NCI-H526 treated with DMSO at 0.1 percent for 48 hours (cell line): ENCODE measurements at places on chromosomes 2 and 18.

GRCh38 chr2:88159955-88160415 lies 10.2 kb upstream of the THNSL2 start:
- peak; percentile 53 for DNase-seq

- DNase-seq, result peak; percentile 3
Measured at GRCh38 chr18:24488824-24489493, 28.5 kb downstream of the HRH4 start.

DNA sequence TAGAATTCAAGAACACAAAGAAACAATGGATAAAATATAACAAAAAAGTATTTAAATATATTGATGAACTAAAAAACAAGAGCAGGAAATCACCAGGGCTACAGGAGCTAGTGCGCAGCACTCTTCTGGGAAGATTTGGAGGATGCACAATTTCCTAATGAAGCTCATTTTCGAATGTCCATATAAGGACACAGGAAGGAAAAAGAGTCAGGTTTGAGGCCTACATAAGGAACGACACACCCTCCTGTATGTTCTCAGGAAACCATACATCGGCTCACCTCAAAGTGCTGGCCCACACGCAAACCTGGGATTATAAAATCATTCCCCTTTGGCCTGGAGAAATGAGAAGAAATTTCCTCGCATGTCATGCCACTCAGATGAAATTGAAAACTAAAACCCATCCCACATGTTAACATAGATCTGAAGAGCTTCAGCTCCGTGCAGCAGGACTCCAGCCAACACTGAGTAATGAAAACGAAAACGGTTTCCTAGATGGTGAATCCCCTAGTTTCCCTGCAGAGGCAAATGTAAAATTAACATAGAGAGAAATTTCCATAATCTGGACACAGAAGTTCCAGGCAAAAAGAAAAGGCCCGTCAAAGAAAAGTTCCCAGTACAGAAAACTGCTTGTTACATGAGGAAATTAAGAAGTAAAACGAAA lies 825.8 kb downstream of the SOCS6 start:
- DNase-seq, result no peak

DNA sequence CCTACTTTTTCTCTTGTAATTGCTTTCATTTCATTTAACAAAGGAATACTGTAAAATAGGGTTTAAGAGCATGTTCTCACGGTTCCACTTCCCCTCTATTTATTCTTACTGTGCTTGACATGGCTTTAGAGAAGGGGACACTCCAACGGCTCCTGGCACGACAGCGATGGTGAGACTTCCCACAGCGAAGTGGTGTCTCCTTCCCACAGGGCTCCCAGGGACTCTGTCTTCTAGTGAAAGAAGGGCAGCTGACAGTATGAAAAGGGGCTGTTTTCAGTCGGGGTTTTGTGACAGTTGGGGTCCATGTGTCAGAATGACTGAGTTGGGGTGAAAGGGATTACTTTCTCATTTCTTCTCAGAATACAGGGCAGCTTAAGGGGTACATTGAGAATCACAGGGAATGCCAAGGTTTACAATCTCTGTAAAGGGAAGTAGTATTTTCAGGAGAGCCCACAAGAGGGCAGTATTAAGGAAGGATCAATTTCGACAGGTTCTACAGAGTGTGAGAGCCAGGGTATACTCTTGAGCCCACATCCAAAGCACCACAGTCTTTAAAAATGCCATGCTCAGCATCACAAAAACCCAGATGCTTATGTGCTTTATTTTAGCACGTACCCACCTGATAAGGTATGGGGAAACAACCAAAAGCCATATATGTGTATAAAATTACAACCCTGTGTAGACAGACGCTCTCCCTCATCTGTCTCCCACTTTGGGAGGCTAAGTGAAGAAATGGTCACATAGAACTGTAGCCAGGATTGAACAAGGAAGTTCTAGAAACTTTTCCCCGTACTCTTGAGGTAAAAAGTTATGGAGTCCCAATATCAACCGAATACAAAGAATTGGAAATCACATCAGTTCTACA lies 31.3 kb upstream of the RAPGEF4 start:
- no peak for DNase-seq

- no peak for DNase-seq
Measured at GRCh38 chr2:102185347-102185746, 1.5 kb upstream of the IL1RL2 start.

DNA sequence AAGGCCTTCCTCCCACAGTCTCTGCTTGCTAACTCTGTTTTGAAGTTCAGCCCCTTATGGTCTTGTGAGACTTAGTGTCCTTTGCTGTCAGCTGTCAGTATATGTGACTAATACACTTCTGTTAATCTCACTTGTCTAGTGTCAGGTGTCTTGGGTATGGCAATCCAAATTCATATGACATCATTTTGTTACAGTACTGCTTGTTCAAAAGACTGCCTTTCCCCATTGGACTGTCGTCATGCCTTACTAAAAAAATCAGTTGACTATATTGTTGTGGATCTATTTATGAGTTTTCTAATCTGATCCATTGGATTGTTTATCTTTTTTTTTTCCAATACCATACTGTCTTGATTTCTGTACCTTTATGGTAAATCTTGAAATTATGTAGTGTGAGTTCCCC lies 611.4 kb upstream of the HS6ST1 start:
- DNase-seq, result no peak

GRCh38 chr2:63132020-63132419 lies 81.4 kb downstream of the OTX1 start:
- no peak for DNase-seq

DNA sequence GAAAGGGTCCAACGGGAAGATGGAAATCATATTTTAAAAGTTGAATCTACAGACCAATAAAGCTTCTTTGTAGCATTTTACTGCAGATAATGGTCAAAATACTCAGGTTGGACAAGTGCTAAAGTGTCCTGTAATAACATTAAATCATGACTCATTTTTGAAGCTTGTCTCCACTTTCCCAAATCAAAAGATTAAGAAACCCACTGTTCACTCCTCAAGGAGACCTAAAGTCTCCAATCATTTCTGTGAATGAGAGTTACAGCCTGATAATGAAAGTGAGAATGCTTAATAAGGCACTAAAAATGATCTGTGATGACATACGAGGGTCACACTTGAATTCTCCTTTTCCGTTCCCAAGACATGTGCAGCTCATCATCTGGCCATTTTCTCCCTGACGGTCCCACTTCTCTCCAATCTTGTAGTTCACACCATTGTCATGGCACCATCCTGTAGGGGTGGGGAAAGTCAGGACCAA lies 53.4 kb downstream of the ATIC start:
- DNase-seq, result no peak

DNA sequence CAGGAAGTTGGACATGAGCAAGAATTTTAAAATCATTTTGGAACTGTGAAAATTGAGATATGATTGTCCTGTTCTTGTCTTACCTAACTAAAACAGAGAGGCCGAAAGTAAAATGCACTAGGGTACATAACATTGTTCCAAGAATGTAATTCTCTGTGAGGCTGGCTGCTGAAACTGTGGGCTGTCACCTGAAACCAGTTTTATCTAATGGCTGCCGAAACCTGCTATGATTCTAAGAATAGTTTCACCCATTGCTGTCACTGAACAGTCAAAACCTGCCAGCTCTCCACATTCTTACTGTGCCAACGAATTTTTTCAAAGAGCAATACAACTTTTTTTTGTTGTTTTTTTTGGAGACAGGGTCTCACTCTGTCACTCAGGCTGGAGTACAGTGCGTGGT lies 119.3 kb upstream of the ZSWIM2 start:
- DNase-seq, result no peak

- no peak for DNase-seq
Measured at GRCh38 chr2:152320814-152321213, 14.2 kb upstream of the FMNL2 start.

- DNase-seq, result no peak
Measured at GRCh38 chr18:58025733-58026132, 18.3 kb upstream of the NEDD4L start.

GRCh38 chr2:45578056-45578843 lies 32.8 kb downstream of the SRBD1 start:
- peak; percentile 3 for DNase-seq

GRCh38 chr2:109455731-109456691 lies 157.8 kb downstream of the SEPTIN10 start:
- DNase-seq, result no peak

DNA sequence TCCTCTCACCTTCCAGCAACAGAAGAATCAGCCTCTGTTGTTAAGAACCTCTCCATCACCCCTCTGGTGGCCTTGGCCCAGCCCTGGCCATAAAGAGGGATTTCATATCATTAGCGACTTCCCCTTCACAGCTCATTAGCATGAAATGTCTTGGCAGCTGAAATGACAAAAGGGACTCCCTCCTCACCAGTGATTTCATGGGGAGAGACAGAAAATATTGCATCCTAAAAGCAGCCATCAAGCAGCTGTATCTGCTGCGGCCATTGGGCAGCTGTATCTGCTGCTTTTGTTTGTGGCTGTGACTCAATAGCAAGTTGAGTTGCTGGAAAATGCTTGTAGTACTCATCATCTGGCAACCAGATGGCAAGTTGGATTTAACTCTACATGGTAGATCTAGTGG lies 105.9 kb upstream of the RMDN2 start:
- no peak for DNase-seq

- no peak for DNase-seq
Measured at GRCh38 chr18:36420826-36421225, 123.3 kb downstream of the FHOD3 start.

- DNase-seq, result no peak
Measured at GRCh38 chr2:64447317-64448040, 6.5 kb upstream of the LGALSL start.

GRCh38 chr2:219469186-219469724 lies 29.4 kb upstream of the GMPPA start:
- no peak for DNase-seq

- no peak for DNase-seq
Measured at GRCh38 chr18:42190643-42191042, 235.6 kb downstream of the PIK3C3 start.

GRCh38 chr2:5691985-5692529 lies at the start of gene SOX11:
SOX11 (plus strand) TSS chr2:5692384; CDS start chr2:5692722, 338 bp downstream.
- no peak for DNase-seq

DNA sequence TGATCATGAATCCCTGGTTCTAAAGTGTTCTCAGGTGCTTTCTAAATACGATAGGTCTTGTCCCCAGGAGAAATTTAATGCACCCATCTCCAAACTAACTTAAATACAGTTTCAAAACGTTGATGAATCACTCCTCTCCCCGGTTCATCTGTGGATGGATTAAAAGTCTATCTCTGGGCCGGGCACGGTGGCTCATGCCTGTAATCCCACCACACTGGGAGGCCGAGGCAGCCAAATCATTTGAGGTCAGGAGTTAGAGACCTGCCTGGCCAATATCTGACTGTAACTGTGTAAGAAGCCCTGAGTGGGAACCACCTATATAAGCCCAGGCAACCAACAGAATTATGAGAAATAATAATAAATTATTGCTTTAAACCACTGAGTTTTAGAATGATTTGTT lies 78.7 kb downstream of the LONRF2 start:
- no peak for DNase-seq

GRCh38 chr18:66708646-66709045 lies 104.8 kb upstream of the CDH19 start:
- DNase-seq, result no peak

GRCh38 chr2:172564376-172564775 lies 8.5 kb downstream of the PDK1 start:
- no peak for DNase-seq

DNA sequence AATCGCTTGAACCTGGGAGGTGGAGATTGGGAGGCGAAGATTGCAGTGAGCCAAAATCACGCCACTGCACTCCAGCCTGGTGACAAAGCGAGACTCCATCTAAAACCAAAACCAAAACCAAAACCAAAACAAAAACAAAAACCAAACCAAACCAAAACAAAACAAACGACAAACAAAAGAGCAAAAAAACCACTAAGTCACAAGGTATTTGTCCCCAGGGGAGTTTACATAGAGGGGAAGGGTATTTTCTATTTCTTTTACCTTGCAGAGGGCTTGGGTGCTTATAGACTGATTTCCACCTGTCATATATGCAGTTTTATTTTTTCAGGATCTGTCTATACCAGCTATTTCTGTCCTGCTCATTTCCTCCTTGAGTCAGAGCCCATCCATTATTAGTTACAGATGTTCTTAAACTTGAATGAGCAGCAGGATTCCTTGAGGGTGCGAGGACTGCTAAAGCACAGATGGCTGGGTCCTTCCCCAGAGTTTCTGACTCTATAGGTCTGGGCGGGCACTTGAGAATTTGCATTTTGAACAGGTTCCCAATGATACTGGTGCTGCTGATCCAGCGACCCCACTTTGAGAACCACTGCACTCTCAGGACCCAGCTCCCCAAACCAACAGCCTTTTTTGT lies 102.2 kb upstream of the UXS1 start:
- no peak for DNase-seq

DNA sequence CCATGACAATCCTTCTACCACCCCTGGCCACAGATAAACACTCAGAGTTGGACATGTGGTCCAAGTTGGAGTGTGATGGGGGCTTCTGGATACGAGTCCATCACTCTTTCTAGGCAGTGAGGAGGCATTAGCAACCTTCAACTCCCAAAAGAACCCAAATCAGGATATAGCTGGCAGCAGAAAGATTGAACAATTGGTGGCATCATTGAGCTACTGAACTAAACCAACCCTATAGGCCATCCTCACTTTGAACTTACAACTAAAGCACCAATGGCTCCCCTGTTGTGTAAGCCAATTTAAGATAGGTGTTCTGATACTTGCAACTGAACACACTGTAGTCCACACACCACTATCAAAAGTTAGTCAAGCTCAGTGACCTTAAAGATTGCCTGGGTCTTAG lies 24.0 kb upstream of the MARCO start:
- no peak for DNase-seq

- DNase-seq, result no peak
Measured at GRCh38 chr2:46893269-46893939, 22.2 kb downstream of the MCFD2 start.

GRCh38 chr18:26978812-26979341 lies 113.4 kb upstream of the AQP4 start:
- no peak for DNase-seq

- DNase-seq, result no peak
Measured at GRCh38 chr18:449374-449773, 51.1 kb downstream of the COLEC12 start.

DNA sequence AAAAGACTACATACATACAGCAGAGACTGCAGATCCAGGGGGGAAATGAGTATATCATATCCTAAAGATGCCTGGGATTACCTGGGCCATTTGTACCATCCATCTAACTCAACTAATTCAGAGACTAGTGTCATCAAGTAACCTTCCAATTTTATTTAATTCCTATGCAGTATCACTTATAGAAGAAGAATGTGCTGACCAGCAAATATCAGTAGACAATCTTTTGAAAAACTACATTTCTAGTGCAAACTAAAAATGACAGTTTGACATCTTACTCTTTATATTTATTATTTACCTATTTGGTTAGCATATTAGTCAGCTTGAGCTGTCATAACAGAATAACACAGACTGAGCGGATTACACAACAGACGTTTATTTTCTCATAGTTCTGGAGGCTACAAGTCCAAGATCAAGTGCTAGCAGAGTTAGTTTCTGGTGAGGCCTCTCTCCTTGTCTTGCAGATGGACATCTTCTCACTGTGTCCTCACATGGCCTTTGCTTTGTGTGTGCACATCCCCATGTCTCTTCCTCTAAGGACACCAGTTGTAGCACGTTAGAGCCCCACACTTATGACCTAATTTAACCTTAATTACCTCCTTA lies 47.0 kb downstream of the NCKAP5 start:
- no peak for DNase-seq
